HAP-1 (cell line): ENCODE measurements at places on chromosomes 5 and 9.

DNA sequence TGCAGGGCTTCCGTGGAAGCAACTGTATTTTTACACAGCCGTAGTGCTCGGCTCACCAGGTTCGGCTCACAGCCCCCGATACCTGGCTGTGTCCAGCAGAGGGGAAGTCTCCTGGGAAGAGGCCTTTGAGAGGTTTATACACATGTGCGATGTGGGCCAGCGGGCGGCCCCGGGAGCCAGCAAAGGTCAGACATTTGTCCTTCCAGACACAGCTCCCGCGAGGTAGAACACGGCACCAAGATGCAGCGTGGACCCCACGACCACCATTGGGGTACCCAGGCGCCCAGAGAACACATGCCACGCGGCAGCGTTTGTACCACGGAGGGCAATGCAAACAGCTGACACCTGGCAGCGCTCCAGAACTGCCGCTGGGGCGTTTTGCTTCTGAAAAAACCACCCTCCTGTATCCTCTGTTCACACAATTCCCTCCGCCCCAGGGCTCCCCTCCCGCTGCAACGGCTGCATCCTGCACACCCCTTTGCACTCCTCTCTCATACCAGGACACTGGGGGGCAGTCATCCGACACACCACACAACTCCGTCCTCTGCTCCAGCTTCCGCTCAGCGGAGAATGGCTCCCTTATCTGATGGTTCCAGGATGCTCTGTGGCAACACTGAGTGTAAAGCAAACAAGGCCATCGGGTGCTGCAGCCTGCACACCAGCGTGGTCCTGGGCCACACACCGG, 235.3 kb downstream of the SYK start:
- DNase-seq: peak; percentile 34

DNA sequence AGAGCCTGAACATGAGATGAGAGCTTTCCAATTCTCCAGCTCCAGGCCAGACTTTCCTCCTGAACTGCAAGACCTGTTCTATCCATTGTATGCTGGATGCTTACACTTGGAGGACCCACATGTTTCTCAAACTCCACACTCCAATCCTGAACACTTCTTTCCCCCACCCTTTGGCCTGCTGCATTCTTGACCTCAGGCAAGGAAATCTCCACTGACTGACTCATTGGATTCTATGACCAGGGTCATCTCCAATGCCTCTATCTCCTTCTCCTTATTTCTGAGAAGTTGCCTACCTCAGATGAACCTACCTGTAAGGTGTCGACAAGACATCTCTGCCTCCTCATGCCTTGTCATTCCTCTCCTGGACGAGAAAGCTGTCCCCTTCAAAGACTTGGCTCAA, 153.6 kb downstream of the CRB2 start:
- DNase-seq: no peak

GRCh38 chr9:77954013-77954665, 77.5 kb downstream of the GNAQ start:
- no peak for DNase-seq

DNA sequence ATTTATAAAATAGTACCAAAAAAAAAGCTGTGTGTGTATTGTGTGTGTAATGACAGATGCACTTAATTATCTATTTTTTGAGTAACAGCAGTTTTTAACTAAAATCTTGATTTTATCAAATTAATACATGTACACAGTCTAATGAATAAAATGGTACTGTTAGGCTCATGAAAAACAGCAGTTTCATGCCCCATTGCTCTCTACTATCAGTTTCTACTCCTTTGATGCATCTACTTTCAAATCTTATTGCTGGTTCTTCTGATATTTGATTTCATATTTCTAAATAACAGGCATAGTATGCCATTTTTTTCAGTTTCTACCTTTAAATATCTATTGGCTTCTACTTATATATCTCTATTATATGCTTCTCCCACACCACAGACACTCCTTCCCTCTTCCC, 117.4 kb downstream of the CCDC171 start:
- DNase-seq: no peak

DNA sequence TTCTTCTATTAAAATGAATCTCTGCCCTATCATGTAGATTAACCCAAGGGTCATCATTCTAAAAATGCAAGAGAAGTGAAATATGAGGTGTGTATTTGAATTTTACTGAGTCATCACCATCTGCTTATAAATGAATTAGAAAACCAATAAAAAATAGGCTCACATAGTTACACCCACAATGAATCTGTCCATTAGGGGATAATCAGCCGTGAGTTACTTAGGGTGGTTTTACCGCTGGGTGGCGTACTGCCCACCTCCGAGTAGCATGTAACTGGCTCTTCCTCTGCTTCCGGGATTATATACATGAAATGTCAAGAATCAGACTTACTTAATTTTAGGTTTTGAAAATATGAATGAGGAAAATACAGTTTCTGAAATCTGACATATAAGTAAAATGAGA, 332.9 kb upstream of the CCNG1 start:
- peak; percentile 50 for DNase-seq

- DNase-seq: no peak
Measured at GRCh38 chr5:122947372-122947771, 89.2 kb downstream of the PPIC start.

- no peak for DNase-seq
Measured at GRCh38 chr9:138096519-138096845, 218.9 kb downstream of the CACNA1B start.

- no peak for DNase-seq
Measured at GRCh38 chr9:133518200-133518599, 6.6 kb downstream of the MYMK start.

- DNase-seq: no peak
Measured at GRCh38 chr5:20367178-20367577, 379.2 kb upstream of the CDH18 start.

GRCh38 chr5:34534523-34535103, 121.5 kb upstream of the RAI14 start:
- DNase-seq: no peak

DNA sequence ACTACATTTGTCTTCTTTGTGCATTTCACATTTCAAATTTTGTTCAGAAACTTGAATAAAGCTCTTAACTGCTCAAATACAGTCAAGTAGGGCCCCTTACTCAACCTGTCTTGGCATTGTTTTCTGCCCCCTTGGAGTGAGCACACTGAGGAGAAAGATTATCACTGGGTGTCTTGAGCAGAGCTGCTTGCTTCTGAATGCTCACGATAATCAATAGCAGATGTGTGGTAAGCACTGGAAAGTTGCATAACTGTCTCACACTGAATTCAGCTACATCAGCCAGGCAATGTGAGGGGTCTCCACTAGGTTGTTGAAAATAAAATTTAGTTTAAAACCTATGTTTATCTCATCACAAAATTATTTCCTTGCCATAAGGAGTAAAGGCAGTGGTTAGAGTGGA, 7.8 kb upstream of the TNFAIP8 start:
- no peak for DNase-seq

- DNase-seq: no peak
Measured at GRCh38 chr5:33319151-33319550, 121.6 kb upstream of the TARS1 start.

DNA sequence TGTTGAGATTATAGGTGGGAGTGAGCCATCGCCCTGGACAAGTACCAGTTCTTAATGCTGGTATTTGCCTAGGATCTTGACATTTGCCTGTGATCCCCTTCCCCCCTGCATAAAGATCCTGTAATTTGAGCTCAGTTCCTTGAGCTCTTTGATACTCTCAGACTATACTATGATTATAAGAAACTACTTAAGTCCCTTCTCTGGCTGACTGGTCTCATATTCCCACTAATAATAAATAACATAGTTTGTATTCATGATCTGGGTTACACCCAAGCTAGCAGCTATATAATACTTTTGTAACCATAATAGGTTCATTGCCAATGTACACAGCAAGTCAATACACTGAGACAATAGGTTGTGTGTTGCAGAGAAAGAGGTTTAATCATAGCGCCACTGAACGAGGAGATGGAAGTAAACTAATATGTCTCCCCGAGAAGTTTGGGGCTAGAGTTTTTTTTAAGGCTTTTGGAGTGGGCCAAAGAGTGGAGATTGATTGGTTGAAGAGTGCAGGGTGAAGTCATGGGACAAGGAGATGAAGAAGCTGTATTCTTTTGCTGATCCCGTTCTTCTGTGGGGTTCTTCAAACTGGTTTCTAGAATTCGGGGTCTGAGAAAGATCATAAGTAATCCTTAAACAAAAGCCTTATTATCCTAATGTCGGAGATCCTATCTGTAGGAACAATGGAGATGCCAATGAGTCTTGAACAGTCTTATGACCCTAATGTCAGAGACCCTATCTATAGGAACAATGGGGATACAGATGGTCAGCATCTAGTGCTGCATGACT, 20.7 kb upstream of the SHOC1 start:
- peak; percentile 9 for DNase-seq

DNA sequence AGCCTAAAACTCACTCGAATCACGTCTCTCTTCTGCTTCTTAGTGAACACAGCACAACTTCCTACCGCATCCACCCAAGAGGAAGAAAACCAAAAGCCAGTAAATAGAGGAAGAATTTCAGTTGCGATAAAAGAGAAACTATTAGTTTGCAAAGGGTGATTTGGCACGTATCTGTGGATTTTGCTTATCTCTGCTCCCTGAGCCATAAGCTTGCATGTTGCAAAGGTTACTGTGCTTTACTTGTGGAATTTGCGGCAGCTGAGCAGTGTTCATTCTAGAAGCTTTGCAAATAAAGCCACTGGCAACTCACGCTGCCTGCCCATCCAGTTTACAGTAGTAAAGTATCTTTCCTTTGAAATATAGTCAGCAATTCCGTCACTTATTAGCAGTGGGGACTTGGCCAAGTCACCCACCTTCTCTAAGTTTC, 149.0 kb upstream of the PCA3 start:
- DNase-seq: no peak

- DNase-seq: no peak
Measured at GRCh38 chr5:124463851-124464250, 282.6 kb downstream of the ZNF608 start.

DNA sequence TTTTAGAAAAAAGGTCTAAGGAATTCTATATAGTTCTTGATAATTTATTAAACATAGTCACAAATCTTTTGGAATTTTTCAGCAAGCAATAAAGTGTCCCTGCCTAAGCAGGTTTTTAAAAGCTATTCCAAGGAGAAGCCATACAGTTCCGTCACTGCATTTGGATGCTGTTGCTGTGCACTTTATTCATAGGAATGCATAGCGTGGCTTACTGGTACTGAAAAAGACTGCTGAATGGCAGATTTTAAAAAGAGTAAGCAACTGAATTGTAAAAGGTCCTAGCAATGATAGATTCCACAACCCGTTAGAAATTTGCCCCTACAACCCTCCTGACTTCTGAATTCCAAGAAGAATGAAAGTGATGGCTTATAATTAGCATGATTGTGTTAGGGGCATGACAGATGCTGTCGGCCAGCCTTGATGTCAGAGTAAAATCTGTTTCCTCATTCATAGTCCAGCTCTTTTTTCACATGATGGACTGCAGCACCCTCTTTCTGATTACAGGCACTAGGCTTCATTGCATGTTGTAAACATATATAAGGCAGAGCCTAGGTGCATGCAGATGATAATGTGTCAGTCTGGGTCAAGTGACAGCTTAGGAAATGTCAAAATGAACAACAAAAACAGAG, 227.0 kb downstream of the PDE4D start:
- no peak for DNase-seq

- no peak for DNase-seq
Measured at GRCh38 chr9:96047741-96048103, 172.2 kb downstream of the ERCC6L2 start.

DNA sequence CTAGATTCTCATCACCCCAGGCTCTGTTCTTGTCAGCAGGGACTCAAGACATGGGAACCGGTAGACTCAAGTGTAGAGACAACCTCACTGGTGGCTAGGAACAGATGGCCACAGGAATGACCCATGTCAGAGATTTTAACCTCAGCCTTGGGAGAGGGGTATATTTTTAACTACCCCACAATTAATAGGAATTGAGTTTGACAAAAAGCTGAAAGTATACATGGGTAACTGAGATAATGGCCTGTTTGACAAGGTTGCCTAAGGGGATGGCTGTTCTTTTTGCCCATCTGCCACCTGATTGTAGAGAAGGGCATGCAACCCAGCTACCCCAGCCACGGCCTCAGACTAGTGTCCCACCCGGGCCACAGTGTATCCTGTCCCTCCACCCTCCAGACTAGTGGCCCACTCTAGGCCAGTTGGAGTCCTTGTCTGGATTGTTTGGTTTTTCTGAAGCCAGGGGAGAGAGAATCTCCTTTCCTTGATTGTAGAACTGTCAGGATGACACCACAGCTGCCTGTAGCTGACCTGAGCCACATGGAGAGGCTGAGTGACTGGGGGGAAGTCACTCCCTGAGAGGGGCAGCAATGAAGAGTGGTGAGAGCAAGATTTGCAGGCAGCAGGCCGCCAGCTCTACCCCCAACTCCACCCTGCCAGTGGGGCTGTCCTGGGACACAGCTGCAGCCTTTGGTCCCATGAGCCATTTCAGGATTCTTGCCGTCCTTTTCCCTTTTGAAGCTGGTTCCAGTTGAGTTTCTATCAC, 14.6 kb upstream of the ANGPTL2 start:
- no peak for DNase-seq

- no peak for DNase-seq
Measured at GRCh38 chr9:78218890-78219289, 17.0 kb upstream of the CEP78 start.
